ENCODE measurements at places on chromosomes 11 and 22.
A peak's percentile ranks its signal among the peaks of the same experiment; 100 is the strongest.

- DNase-seq = peak; percentile 39
Measured at GRCh38 chr11:94149431-94150017, 20.9 kb downstream of the PANX1 start.

- no peak for DNase-seq
Measured at GRCh38 chr11:17793642-17794170, 59.1 kb downstream of the KCNC1 start.

- no peak for DNase-seq
Measured at GRCh38 chr11:20584093-20584774, 15.2 kb upstream of the SLC6A5 start.

DNA sequence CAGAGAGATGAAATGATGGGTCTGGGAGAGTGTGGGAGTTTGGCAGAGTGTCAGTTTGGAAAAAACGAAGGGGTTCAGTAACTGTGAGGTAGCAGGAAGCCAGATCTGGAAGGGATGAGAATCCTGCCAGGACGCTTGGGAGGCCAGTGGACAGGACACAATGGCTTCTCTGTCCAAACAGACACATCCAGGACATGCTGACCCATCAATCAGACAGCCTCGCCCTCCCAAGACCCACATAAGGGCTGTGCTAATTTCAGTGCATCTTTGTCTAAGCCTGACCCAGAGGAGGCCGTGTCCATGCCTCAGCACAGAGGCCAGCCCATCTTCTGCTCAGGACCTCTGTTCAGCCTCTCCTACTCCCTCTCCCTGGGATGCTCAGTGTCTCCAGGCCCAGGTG is 576.5 kb upstream of the B3GAT1 start:
- no peak for DNase-seq

DNA sequence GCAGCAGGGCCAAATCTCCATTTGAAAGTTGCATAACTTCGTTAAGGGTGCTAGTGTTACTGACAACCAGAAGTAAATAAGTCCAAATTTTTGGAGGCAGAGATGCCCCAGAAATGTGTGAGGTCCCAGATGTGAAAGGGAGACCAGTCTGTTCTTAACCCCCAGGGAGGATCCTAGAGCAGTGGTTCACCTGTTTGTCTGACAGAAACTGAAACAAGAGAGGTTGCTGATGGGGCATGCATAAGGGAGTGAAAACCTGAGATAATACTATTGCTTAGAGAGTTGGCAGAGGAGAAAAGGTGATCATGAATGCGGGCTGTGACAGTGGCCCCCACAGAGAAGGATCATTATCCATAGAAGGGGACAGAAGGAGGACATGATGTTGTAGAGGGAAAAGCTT is 3.8 kb downstream of the CBLIF start:
- DNase-seq = no peak

DNA sequence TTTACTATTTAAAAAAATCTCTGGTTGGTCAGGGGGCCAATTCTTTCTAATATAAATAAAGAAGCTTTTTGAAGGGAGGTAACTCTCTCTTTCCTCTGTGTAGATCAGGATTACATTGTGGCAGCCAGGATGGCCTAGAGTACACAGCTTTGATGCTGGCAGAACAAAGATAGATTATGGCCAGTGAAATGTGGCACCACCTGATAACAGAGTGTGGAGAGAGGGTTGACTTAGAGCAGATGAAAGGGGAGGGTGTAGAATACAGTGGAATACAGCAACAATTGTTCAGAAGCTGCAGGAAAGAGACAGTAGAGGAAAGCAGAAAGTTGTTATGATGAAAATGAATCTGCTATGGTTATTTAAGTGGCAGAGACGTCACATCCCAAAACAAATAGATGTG is 99.0 kb downstream of the FAR1 start:
- DNase-seq = no peak

DNA sequence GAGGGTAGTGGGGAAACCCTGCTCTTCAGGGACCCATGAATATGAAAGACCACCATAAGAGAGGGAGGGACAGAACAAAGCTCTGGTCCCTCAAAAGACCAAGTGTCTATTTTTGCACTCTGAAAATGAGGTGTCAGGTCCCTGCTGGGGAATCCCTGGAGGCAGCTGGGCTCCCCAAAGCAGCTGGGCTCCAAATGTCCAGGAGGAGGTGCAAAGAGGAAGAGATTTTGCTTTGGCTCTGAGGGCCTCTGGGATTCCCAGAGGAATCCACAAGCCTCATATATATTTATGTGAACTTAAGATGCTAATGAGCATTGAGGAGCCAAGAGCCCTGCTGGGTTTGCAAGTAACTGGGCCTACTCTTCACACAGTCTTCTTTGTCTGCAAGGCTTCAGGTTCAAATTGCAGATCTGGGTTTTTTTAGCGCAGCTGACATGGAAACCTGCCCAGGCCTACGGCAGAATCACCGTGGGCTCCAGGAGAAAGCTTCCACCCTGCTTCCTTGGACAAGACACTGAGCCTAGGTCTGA is 26.0 kb downstream of the CLMP start:
- DNase-seq = no peak

GRCh38 chr11:32420937-32421901 is 14.1 kb downstream of the WT1 start:
- DNase-seq = no peak

- no peak for DNase-seq
Measured at GRCh38 chr22:43440556-43440955, 28.7 kb downstream of the MPPED1 start.

DNA sequence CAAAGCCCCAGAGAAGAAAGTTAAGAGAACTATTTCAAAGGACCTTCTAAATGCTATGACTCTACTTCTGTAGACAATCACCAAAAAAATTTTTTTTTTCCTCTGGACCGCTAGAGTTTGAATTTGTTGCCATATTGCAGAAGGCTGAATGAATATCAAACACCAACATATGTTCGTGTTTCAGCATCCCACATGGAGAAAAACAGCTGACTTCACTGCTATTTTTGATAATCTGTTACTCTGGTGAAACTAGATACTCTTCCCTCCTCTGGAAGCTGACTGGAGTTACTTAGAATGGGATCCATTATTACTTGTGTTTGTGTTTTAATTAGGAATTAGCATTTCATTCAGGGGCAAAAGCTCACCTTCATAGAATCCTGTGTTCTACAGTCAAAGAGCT is 447.0 kb downstream of the AASDHPPT start:
- no peak for DNase-seq

DNA sequence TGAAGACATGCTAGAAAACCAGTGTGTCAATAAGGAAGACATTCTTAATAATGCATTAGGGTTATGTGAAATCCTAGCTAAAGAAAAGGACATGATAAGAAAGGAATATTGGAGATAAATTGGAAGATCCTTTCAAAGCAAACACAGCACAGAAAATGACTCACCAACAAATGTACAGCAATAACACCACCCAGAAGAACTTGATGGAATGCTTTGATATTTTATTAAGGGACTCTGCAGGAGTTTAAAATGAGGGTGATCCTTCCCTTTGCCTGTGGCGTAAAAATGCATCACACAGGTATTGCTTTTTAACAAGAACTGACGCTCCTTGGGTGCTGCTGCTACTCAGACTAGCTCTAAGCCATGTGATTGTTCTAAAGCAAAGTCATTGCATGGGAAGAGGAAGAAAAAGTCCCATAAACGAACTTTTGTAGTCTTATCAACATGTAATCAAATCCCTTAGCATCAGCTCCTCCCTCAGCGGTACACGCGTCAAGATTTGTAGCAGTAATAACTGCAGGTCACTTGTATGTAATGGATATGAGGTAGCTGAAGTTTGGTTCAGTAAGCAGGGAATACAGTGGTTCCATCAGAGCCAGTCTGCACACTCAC is 48.4 kb upstream of the EED start:
- DNase-seq = no peak

DNA sequence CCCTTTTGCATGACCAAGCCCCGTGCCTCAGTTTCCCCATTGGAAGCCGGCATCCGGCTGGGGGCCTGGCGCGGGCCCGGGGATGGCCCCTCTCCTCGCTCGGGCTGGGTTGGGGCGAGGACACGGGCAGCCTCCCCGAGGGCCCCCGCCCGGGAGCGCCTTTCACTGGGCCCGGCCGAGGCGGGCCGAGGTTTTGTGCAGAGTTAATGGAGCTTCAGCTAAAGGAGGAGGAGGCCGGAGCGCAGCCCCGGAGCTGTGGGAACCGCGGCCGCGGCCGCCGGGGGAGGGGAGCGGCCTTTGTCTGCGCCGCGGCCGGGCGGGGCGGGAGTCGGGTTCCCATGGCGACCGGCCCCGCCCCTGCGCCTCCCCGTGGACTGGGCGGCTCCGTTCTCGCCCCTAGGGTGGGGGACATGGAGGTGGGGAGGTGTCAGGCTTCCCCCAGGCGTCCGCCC is 1.4 kb upstream of the MAPK11 start:
- DNase-seq = peak; percentile 38

- DNase-seq = no peak
Measured at GRCh38 chr11:34652191-34652973, 31.5 kb downstream of the EHF start.

GRCh38 chr22:28674121-28674563 is 5.5 kb downstream of the TTC28 start:
- no peak for DNase-seq

DNA sequence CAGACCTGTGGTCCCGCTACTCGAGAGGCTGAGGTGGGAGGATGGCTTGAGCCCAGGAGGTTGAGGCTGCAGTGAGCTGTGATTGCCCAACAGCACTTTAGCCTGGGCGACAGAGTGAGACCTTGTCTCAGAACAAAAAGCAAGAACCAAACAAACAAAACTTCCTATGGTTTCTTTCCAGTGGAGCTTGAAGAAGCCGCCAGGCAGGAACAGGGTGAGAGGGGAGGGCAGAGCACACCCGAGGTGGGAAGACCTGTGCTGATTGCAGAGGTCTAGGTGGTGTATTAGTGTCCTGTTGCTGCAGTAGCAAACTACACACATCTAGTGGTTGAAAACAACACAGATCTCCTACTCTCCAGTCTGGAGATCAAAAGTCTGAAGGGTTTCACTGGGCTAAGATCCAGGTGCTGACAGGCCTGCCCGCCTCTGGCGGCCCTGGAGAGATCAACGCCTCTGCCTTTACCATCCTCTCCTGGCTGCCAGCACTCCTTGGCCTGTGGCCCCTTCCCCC is 10.5 kb downstream of the ARHGEF17 start:
- DNase-seq = no peak

- no peak for DNase-seq
Measured at GRCh38 chr11:134343646-134344045, 11.9 kb downstream of the GLB1L2 start.

DNA sequence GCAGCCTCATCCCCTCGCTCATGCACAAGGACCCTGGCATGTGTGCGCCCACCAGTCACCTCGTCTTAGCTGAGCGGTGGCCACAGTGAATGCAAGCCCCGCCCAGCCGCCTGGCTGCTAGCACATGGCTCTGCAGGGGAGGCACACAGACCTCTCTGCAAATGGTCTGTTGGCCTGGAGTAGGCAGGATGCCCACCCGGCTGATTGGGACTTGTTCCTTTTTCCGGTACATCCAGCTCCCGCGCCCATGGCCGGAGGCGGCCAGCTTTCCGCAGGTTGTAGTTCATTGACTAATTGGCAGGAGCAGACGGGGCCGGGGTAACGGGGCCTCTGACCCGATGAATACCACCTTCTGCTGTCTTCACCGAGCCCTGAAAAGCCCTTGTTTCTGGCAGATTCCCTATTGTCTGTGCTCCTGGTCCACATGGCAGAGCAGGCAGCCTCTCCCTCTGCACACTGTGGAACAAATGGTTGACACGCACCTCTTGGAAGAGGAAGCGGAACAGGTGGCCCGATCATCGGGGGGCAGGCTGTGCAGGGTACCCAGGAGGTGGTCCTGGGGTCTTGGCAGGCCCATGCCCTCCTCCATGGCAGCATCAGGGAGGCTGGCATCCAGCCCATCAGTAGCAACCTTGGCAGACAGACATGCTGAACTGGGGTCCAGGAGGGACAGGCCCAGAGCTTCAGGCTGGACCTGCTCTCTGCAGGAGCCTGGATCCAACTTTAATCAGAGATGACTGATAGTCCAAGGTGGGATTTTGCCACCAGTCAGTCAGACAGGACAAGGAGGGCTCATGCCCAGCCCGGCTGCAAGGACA is 1512.0 kb downstream of the BRD1 start:
- DNase-seq = no peak

DNA sequence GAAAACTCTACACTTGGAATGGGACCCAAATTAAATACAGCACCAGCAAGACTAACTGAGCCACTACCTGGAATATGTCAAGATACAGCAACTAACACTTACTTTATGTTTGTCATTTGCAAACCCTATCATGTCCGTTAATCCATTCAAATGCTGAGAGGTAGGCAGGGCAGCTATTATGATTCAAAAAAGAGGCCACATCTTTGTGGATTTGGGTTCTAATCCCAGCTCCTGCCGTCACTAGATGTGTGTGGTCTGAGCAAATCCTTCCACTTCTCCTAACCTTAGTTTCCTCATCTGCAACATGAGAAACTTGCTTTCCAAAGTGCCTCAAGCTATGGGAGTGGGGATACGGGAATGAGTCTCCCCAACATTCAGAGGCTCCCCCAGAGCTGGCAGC is 24.2 kb downstream of the FLI1 start:
- DNase-seq = no peak

- DNase-seq = no peak
Measured at GRCh38 chr11:86119077-86119476, 50.2 kb upstream of the PICALM start.

DNA sequence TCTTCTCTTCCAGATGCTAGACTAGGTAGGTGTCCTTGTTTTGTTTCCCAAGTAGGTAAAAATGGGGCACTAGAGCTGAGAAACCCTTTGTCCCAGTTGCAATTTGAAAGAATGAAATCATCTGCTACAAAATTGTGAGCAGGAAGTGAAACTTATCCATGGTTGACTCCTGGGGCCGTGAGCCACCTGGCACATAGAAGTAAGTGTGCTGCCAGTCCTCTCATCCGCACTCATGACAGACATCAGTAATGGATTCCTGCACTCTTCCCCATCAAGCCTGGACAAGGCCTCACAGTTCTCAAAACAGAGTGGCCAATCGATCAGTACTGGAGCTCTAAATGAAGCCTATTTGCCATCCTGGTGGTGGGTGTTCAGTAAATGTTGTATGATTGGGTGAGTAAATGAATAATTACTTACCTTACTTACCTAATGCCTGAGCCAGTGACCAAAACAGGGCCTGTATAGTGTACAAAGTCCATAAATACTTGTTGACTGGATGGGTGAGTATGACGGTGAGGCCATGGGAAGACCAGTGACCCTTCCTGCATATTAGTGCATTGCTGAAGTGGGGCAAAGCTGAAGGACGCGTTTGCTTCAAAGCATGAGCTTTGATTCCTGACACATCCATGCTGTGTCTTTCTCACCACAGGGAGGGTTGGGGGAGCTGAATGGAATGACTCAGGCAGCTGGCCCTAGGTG is 68.9 kb upstream of the HEPHL1 start:
- no peak for DNase-seq

- DNase-seq = no peak
Measured at GRCh38 chr22:19656541-19657251, 57.6 kb upstream of the SEPTIN5 start.

DNA sequence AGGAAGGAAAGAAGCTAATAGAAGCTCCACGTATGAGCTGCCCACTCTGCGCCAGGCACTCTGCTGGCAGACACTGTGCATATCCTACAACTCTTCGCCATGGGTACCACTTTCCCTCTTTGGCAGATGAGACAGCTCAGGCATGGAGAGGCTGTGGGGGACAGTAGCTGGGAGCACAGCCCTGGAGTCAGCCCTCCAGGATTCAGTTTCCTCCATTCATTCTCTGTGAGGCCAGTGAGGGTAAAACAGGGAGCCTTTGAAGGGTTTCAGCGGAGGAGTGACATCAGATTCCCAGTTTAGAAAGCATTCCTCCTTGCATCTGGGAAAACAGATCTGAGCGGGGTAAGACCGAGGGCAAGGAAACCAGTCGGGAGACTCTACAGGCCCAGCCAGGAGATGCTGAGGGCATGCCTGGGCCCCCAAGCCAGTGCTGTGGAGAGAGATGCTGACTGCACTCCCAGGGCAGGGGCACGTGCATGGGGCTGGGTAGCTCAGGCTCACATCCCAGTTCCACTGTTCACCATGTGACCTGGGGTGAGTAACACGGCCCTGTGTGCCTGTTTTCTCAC is 58.3 kb upstream of the EMID1 start:
- DNase-seq = no peak

Measured in NCI-H460 (cell line).